ENCODE measurements at places on chromosomes 16 and 17. TPM values are rescaled to one million over a fixed set of nuclear protein-coding genes. Genes with fewer than 3 reads are reported as not detected.

DGKE gene
- total RNA-seq, result 0.12 TPM

SOST gene
- 2.4 TPM for total RNA-seq

KRTAP1-5 gene
- total RNA-seq, result not detected

- DNase-seq, result peak; percentile 54
These were observed 13.4 kb downstream of the HSPB9 start for GRCh38 chr17:42135664-42136653.

- DNase-seq, result no peak
These were observed 106.7 kb downstream of the RBFOX3 start for GRCh38 chr17:79504181-79504605.

DNA sequence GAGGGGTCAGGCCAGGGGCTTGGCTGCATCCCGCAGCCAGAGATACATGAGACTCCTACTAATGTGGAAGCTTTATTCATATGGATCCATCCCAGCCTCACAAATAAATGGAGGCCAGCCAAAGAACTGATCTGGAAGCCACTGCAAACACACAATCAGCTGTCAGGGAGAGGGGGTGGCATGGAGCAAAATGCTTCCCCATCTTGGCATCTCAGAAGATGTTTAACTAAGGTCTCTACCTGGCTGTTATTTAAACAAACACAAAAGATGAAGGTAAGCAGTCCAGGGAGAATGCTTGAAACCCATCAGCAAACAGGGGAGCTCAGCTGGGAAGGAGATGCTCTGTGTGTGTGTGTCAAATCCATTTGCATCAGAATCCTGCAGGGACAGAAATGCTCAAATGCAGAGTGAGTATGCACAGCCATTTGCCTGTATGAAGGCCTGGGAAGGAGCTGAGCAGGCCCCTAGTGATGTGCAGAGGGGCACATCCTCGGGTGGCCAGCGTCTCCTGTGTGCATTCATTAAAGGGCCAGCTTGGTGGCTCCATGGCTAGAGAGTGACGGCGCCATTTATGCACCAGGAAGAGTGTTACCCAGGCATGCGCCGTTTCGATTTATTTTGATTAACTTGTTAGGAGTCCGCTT is 34.2 kb upstream of the IRX3 start:
- DNase-seq, result no peak

GRCh38 chr17:6523809-6524355 is 32.5 kb downstream of the PITPNM3 start:
- DNase-seq, result no peak
